Renal pelvis (tissue), 12 donors: ENCODE measurements at places on chromosomes 12 and 14.

- DNase-seq = no peak
Observed at GRCh38 chr12:50923361-50924130, 28.8 kb upstream of the HIGD1C start.

- DNase-seq = no peak
Observed at GRCh38 chr12:59844750-59845149, 248.9 kb downstream of the SLC16A7 start.

GRCh38 chr12:51389302-51389999 lies 1.8 kb downstream of the GALNT6 start:
- DNase-seq = no peak

- peak; percentile 36 for DNase-seq
Observed at GRCh38 chr12:90854136-90854689, 100.8 kb downstream of the CCER1 start.

DNA sequence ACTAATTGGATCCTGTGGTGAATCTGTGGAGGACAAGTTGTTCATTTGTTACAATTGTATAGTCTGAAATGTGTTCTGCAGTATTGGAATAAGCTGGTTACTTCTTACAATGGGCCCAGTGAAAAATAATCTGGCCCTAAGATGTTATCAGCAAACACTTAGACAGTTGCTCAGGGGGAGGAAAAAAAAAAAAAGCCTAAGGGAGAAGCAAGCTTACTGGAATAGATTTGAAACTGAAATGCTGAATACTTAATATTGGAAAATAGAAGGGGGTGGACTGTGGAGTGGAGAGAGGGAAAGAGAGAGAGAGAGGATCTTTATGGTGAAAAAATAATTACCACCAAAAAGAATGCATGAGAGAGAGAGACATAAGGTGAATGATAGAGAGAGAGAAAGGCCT lies 4.0 kb downstream of the FOXG1 start:
- DNase-seq = no peak

GRCh38 chr14:71711125-71711524 lies 221.1 kb upstream of the RGS6 start:
- no peak for DNase-seq
